Stimulated activated CD4-positive, alpha-beta T cell treated with anti-CD3 and anti-CD28 coated beads, Interleukin-4, amount 100 ng/mL, for 1 hour (primary cell): ENCODE measurements at places on chromosomes 5 and 9.

DNA sequence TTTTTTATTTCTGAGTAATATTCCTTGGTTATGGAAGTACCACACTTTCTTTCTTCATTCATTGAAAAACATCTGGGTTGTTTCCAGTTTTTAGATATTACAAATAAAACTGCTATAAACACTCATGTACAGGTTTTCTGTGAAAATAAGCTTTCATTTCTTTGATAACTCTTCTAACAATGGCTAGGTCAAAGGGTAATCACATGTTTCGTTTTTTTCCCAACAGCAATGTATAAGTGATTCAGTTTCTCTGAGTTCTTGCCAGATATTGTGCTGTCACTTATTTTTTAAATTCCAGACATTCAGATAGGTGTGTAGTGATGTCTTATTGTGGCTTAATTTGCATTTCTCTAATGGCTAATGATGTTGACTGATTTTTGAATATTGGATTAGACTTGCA lies 16.7 kb upstream of the TNPO1 start:
- no peak for DNase-seq

DNA sequence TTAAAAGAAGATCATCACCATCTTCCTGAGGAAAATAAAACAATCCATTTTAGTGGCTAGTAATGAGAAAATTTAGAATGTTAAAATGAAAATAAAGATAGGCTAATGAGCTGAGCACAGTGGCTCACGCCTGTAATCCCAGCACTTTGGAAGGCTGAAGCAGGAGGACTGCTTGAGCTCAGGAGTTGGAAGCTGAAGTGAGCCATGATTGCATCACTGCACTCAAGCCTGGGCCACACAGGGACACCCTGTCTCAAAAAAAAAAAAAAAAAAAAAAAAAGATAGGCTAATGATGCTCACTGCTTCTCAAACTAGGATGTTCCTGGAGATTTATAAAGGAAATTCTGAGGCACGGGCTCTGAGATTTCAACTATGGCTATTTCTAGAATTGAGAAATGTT lies 50.3 kb downstream of the CPLANE1 start:
- no peak for DNase-seq

GRCh38 chr5:152864991-152865390 lies 459.9 kb upstream of the NMUR2 start:
- DNase-seq = no peak

GRCh38 chr5:157511651-157512644 lies 51.9 kb downstream of the NIPAL4 start:
- peak; percentile 8 for DNase-seq

DNA sequence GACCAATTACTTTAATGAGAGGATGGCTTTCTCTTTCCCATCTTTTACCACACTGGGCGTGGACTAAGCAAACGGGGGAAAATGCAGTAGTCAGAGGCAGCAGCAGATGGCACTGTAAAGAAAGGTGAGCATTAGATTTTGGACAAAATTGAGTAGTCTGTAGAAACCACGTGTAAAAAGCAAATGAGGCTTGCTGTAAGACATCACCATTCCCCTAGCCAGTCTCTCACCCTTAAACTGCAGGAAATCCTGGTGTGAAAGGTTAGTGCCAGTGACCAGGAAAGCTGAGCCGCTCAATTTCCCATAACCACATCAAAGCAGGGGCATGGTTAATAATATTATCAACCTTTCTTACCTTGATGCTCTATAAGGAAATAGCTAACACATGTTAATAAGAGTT lies 31.8 kb downstream of the SPATA31C2 start:
- DNase-seq = peak; percentile 17

DNA sequence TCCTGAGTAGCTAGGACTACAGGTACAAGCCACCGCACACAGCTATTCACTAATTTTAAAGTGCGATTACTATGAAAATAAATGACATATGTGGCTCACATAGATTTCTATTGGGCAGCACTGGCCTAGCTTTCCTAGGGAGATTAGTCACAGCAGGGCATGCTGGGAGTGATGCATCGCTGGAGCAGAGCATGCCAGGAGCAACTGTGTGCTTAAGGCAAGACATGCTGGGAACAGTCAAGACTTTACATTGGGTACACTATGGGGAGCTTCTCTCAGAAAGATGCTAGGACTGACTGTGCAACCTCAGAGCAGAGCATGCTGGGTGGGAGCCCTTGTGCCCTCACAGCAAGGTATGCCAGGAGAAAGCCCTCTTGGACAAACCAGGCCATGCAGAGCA lies 9.3 kb downstream of the ST6GALNAC6 start:
- DNase-seq = no peak

DNA sequence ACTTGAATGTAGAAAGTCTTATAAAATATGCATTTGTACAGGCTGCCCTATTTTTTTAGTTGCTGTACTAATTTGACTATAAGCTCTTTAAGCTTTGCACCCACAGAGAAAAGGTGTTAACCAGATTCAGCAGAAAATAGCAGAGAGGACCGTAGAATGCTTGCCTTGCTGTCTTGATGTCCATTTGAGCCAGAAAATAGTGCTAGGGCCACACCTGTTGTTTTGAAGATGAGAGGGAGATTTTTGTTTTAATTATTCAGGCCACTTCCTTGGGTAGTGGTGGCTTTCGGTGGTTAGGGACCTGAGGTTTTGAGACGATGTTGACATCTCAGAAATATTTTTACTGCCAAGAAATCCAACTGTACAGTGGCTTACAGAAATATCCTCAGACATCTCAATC lies 196.0 kb downstream of the SPATA31D1 start:
- no peak for DNase-seq

- DNase-seq = no peak
Measured at GRCh38 chr9:79377339-79377855, 194.4 kb upstream of the TLE4 start.

DNA sequence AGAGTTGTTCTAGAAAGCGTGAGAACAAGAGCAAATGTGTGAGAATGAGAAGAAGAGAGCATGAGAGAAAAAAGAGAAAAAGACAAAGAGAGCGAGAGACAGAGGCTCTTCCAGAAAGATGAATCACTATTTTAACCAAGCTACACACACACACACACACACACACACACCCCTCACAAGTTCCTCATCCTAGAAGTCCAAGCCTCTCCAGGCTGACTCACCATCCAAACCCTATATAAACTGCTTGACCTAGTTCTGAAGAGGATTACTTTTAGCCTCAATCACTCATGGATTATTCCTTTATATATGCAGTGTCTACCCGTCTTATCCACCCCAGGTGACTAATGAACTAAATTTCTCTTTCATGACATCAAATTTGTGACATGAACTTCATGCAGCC lies 37.6 kb downstream of the C9orf57 start:
- DNase-seq = no peak

GRCh38 chr5:143645356-143645755 lies 166.6 kb upstream of the HMHB1 start:
- no peak for DNase-seq

DNA sequence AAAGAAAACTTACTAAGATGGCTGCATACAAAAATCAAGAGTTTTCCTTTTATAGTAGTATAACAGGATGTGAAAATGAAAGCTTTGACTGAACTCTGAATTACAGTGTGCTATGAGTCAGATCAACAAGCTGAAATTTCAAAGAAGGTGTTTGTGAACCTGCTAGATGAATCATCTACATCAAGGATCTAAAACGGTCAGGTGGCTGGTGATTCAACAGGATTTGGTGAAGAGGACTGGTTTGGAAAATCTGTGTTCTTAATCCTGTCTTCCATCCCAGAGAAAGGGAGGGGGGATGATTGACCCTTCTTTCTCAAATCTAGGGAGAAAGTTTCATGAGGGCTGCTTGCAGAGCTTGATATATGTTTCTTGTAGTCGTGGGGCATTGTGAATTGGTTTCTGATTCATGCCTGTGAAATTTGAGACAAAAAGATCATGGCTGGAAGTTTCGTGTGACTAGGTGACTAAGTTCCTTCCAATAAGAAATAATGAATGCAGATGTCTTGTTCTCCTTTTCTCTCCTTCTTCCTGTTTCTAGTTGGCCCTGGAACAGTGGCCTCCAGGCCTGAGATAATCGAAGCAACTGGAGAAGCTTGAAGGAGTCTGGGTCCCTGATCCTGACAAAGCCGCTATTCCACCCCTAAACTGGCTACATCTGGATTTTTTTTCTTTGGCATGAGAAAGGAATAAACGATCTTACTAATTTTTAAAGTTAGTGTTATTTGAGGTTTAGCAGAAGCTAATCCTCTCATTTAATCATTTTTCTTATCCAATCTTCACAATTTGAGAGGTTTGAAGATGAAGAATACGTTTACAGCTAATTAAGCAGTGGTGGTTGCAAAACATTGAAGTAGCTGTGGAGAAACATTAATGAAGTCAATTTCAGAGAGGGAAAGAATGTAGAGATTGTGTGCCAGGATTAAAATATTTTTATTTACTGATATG lies 67.2 kb downstream of the MRPS30 start:
- no peak for DNase-seq

DNA sequence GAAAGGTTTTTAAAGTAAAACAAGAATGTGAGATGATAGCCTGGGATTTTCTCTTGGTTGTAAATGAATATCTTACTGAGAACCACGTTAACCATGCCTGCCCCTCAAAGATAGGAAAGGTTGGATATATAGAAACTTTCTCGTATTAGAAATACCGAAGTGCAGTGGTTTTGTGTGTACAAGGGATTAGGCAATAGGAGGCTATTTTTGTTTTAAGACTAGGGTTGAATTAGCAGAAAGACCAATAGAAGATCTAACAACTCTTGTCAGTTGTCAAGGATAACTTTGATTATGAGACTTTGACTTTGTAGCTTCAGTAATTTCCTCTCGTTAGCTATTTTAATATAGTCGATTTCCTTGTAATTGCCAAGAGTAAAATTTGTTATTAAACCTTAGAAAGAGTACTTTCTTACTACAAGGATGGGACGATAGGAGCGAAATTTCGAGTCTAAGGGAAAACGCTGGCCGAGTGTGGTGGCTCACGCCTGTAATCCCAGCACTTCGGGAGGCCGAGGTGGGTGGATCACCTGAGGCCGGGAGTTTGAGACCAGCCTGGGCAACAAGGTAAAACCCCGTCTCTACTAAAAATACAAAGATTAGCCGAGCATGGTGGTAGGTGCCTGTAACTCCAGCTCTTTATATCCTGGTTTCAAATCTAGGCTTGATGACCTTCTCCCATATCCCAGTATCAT lies 838 bp downstream of the POLK start:
- no peak for DNase-seq

- no peak for DNase-seq
Measured at GRCh38 chr5:1793301-1793740, 6.3 kb downstream of the MRPL36 start.

GRCh38 chr5:2737273-2738155 lies 14.0 kb downstream of the IRX2 start:
- DNase-seq = no peak

- no peak for DNase-seq
Measured at GRCh38 chr5:166992874-166993722, 1298.3 kb upstream of the WWC1 start.

- DNase-seq = no peak
Measured at GRCh38 chr9:126495411-126496180, 118.1 kb upstream of the LMX1B start.

DNA sequence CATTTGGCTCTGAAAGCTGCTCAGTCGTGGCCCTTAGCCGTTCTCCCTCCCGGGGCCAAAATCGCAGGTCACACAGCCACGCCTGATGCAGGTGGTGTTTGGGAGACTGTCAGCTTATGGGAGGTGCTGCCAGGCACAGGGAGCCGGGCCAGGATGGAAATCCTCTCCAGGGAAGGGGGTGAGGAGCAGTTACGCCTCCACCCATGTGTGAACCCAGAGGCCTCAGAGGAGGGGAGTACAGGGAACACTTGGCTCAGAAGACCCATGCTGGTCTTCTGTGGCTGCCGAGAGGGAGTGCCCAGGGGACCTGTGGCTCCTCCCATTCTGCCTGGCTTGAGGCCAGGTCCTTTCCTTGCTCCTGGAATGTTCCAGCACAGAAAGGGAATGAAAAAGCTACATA lies 3.6 kb upstream of the OLFM1 start:
- DNase-seq = no peak

DNA sequence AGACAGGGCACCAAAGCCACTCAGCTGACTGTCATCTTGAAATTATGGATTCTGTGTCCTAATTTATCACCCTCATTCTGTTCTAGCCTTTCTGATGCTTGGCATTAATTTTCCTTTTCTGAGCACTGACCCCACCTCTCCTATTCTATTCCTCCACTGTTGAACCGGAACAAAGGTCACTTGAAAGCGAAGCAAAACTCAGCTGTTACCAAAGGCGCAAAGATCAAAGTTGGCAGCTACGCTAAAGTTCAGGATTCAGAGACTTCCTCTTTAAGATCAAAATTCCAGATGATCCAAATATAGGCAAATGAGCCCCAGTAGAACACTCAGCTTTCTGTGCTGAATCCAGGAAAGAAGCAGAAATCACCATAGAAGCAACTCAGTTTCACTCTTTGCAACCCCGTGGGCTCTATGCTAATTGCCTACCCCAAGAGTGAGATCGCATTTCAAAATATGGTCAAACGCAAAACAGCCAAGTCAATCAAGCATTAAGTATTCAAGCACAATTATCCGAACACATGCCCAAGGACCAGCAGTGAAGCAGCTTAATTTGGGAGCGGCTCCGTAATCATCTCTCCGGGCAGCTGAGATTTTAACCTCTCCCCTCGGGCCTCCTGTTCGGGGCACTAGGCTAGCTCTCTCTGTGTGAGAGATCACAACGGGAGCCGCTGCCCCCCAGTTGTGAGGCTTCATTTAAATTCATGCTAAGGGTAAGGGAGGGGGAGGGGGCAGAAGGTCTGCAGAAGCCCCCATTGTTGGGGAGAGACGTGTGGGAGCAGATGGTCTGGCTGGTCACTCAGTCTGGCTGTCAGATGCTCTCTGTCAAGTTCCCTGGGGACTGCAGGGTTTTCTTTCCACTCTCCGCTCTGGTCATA lies 288.6 kb downstream of the ELAVL2 start:
- DNase-seq = no peak

GRCh38 chr9:136281421-136282271 lies 22.2 kb downstream of the CCDC187 start:
- DNase-seq = no peak

DNA sequence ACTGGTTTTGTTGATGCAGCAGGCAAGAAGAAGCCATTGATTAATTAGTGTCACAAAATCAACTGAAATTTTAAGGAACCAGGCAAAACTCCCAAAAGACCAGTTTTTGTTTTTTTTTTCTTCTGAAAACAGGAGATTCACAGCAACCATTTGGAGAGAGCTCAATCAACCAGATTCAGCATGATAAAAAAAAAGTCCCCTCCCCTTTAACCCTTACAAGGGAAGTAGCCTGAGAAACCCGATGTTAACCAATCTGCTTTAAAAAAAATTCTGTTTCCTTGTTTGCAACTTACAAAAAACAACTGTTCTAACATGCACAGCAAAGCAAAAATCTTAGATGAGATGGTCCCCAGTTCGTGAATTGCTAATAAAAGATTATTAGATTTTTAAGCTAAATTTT lies 59.7 kb downstream of the HMHB1 start:
- no peak for DNase-seq

DNA sequence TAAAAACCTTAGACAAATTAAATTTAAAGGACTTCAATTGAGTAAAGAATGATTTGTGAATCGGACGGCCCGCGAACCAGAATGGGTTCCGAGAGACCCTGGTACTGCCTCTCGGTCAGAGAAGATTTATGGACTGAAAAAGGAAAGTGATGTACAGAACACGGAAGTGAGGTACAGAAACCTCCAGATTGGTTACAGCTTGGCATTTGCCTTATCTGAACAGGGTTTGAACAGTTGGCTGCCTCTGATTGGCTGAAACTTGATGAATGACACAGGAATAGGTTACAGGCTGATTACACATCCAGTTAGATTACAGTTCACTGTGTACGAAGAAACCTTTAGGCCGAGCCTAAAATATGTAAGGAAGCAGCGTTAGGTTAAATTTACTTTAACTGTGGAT lies 156.5 kb upstream of the EGFLAM start:
- no peak for DNase-seq
